NCI-H2107 (cell line): ENCODE measurements at places on chromosomes 7 and 10.
A peak's percentile ranks its signal among the peaks of the same experiment; 100 is the strongest.

GRCh38 chr7:22697876-22698606 is 29.0 kb upstream of the IL6 start:
- no peak for DNase-seq

DNA sequence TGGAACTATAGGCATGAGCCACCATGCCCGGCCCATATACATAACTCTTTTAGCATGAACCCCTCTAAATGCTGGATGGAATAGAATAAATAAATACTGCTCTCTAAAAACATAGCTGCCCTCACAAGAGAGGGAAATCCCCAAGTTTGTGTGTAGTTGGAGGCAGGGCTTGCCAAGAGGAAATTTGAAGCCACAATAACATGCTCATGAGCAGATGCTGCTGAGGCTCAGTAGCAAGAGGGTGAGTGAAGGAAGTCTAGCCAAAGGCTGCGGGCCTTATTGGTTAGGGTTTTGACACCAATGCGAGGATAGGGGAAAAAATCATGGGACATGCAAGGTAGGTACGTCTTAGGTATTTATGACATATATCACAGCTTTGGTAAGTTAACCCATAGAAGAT is 17.3 kb downstream of the TPK1 start:
- DNase-seq, result no peak

- no peak for DNase-seq
Measured at GRCh38 chr7:12637819-12638592, 49.4 kb upstream of the ARL4A start.

- no peak for DNase-seq
Measured at GRCh38 chr7:69388452-69389137, 209.7 kb upstream of the AUTS2 start.

DNA sequence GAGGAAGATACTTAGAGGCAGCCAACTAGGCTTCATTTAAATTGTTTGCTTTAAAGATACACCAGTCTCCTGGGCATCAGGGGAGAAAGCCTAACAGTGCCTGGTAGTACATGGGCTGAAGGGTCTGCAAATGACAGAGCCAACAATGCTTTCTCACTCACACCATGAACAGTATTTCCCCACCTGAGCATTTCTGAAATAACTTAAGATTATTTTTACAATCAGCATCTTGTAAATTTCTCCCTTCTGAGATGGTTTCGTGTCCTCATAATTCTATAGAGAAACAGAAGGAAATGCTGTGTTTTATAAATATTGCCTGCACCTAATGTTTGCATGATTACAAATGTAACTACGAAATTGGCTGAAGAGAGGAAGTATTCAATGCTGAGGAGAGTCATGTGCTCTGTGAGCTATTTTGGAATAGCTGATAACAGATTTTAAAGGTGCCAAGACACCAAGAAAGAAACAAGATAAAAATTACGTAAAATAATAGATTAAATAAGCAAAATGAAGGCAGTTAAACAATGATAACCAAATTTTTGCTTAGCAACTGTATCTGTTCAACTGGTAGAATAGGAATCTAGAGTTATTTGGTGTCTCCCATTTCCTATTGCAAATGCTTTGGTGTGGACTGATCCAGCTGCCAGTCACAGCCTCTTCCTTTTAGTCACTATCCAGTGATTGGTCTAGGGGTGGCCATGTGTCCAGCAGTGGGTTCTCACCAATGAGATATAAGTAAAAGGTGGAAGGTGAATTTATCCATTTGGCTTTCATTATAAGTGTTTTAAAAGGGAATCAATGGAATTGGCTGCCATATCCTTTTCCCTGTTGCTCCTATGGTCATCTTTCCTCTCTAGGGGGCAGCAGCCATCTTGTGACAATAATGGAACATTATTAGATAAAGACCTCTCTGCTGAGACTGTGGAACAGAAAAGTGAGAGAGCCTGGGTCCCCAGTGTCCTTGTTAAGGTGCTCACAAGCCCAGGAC is 167.9 kb upstream of the SLC26A5 start:
- no peak for DNase-seq

GRCh38 chr10:21423850-21424249 is 101.6 kb downstream of the SKIDA1 start:
- no peak for DNase-seq

DNA sequence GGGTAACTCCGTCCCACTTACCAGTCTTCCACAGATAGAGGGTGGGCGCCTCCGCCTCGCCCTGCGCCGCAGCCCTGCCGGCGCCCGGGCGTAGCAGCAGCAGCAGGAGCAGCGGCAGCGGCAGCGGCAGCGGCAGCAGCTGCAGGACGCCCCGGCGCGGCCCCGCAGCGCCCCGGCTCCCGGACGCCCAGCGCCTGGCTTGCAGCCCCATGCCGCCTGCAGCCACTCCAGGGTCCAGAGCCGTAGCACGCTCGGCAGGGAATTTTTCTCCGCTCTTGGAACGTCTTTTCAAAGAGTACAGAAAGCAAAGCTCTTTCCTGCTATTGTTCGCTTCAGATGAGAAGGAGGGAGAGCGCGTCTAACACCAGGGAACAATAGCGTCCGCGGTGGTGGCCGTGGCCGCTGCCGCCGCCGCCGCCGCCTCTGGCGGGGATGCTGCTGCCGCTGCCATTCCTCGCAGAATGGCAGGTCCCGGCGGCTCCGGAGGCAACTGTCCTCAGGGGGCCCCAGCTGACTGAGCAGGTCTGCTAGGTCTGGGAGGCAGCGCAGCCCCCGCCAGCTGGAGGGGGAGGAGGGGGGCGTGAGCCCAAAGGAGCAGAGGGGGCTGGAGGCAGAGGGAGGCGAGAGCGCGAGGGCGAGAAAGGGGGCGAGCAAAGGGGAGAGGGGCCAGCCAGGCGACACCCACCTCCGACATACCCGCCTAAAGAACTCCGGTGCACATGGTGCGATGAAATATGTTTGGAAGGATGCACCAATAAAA is at the start of gene THSD7A:
TSS of gene THSD7A (minus strand) at position 463 of the 760 bp plus-strand sequence. CDS start at position 211, 252 bp downstream.
- peak; percentile 27 for DNase-seq

DNA sequence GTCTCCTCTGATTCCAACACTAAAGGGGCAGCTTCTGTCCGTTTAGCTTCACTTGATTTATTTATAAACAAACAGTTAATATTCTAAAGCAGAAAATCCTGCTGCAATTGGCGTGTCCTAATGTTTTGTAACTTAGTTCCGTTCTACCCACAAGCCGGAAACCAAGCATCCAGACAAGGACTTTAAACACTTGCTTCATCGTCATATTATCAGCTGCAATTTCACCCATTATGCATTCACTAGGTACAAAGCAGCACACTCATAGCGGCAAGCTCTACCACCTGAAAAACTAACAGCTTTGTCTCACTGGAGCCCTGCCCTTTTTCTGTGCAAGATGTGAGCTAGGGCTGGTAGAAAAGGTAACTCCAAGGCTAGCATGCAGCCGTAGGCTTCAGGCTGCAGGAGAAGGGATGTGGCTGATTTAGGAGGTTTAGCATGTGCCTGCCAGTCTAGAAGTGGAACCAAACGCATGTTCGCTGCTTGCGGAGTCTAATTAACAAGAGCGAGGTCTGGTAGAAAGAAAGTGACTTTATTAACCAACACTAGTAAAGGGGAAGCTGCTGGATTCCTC is 43.7 kb upstream of the BPGM start:
- DNase-seq, result no peak

GRCh38 chr10:34715511-34716187 is 99.4 kb downstream of the PARD3 start:
- no peak for DNase-seq

GRCh38 chr7:51217804-51218203 is 98.8 kb downstream of the COBL start:
- DNase-seq, result no peak

- DNase-seq, result no peak
Measured at GRCh38 chr10:22593636-22594198, 120.7 kb downstream of the PIP4K2A start.

DNA sequence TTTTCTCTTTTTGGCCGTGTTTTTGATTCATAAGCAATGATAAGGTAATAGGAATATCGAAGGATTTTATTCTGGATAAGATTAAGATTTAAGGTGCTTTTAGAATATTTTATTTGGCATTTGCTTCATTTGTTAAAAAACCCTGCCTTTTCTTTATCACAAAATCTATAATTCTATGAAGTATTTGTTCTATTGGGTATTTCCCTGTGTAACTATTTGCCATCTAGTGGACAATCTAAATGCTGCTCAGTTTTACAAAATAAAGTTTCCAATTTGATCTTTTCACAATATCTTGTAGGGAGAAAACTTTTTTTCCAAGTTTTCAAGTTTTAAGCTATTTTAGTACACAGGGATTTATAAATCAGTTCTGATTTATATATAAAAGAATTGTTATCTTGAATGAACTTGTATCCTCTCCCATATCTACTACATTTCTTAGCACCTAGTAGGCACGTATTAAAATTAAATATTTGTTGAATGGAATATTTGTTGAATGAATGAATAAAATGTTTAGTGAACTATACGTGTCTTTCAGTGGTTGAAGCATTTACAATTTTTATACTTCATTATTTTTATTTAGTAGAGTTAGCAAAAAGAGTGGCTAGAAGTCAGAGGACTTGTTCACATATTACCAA is 26.5 kb downstream of the ANKRD7 start:
- DNase-seq, result no peak
